Hematopoietic multipotent progenitor cell treated with erythropoietin and hydrocortisone succinate and interleukin-3 and kit ligand, for 6 days (in vitro differentiated cells): ENCODE measurements at places on chromosomes 4 and X.

GRCh38 chr4:22217480-22217879, 268.9 kb upstream of the KCNIP4 start:
- DNase-seq = no peak

GRCh38 chr4:142264961-142265360, 581.1 kb downstream of the INPP4B start:
- no peak for DNase-seq

DNA sequence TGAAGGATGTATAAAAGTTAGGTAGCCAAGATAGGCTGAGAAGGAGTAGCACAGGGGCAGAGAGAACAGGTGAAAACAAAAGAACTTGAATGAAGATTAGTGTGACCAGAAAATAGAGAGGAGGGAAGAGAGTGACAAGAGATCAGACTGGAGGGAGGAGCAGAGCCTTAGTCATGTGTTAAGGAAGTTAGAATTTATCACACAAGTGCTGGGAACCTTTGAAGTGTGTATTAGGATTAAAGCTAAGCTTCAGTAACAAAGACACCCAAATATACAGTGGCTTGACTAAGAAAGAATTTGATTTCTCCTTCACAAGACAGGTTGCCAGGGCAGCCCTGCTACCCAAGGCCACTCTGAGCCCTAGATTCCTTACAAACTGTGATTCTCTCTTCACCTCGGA, 10.7 kb upstream of the CCDC149 start:
- no peak for DNase-seq

GRCh38 chr4:18463987-18464559, 442.5 kb upstream of the LCORL start:
- no peak for DNase-seq

DNA sequence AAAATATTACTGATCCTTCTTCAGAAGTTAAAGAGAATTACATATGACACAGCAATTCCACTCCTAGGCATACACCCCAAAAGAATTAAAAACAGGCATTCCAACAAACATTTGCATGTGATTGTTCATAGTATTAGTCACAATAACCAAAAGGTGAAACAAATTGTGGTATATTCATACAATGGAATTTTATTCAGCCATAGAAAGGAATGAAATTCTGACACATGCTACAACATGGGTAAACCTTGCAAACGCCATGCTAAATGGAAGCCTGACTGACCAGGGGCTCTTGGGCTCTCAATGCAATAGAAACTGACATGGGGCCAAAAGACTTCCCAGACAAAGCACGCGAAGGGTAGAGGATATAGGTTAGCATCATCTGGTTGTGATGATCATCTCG, 62.1 kb upstream of the S100G start:
- no peak for DNase-seq

DNA sequence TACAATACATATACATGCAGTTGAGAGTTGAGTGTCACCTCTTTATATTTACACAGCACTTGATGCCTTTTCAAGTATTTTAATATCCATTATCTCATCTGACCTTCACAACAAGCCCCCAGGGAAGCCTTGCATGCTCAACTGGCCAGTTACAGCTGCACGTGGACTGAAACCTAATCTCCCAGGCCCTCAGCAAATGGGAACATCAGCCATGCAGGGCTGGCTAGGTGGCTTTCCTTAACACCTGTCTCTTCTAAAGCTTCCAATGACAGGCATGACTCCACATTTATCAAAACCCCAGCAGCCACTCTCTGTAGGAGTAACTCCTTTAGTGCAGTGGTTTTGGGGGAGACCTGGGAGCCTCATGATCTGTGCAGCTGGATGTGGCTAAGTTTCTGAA, 56.4 kb downstream of the PHKA2 start:
- DNase-seq = no peak

DNA sequence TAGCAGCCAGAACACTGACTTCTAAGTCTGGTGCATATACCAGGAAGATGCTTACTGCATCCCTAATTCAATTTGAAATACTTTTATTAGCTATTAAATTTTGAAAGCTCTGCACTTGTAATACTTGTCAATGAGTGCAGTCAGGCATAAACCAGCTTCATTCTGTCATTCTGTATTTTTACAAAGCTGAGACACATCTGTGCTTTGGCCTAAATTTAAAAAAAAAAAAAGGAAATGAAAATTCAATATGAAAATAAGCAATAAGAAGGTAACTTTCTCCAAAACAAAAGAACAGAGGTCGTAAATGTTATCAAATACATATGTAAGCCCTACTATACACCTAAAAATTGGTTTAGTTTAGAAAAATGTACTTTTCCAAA, 7.0 kb downstream of the SMIM14 start:
- DNase-seq = no peak

DNA sequence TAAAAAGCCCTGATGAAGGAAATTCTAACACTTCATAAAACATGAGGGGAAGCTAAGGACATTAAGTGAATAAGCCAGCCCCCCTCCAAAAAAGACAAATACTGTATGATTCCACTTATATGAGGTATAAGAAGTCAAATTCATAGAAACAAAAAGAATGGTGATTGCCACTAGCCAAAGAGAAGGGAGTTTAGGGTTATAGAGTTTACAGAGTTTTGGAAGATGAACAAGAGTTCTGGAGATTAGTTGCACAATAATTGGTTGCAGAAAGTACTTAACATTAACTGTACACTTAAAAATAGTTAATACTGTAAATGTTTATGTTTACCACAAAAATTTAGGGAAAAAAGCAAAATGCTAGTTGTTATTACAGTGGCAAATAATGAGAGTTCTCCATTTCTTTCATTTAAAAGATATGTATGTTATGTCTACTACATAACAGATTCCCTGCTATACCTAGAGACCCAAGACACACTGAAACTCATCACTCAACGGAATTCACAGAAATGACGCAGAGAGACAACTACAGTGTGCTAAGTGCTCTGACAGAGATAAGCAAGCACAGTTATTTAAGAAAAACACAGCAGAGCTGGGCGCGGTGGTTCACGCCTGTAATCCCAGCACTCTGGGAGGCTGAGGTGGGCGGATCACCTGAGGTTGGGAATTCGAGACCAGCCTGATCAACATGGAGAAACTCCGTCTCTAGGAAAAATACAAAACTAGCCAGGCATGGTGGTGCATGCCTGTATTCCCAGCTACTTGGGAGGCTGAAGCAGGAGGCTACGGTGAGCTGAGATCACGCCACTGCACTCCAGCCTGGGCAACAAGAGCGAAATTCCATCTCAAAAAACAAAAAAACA, 37.2 kb downstream of the EIF4E start:
- no peak for DNase-seq

DNA sequence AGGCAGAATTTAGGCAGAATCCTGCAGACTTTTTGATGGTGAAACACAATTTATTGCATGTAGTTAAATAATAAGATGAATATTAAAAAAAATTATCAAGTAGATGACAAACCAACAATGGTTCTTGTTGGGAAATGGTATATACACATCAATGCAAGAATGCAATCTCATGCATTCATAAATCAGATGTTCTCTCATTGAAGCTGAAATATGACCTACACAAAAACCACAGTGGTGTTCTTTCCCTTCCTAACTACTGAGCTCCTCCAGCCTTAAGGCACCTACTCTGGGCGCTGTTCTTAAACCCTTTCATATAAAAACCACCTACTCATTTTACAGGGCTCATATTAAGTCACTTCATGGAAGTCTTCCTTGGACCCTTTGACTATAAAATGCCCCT, 64.1 kb downstream of the ANTXR2 start:
- no peak for DNase-seq

DNA sequence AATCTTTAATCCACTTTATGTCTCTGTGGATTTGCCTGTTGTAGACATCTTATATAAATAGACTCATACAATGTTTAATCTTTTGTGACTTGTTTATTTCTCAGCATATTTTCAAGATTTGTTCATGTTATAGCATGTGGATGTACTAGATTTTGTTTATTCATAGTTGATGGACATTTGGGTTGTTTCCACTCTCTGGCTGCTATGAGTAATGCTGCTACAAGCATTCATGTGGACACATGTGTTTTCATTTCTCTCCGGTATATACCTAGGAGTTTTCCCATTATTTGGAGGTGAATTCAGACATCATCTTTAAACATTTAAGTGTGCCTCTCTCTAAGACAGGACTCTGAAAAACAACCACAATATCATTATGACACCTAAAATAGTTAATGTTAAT, 2.3 kb downstream of the IKBKG start:
- DNase-seq = no peak

DNA sequence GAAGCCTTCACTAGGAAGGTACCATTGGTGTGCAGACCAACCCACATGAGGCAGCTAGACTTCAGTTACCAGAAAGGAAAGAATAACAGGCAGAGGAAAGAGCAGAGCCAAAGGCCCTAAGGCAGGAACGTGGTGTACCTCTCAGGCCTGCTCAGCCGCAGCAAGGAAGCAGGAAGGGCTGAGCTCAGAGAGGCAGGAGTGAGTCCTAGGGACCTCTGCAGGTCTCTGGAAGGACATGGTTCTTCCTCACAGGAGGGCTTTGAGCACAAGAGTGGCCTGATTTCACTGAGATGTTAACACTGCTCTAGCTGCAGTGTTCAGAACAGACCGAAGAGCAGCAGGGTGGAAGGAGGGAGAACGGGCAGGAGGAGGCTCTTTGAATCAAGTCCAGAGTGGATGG, 124.6 kb downstream of the DCHS2 start:
- DNase-seq = no peak

GRCh38 chrX:121160987-121161386, 113.6 kb downstream of the GLUD2 start:
- no peak for DNase-seq

- DNase-seq = no peak
Observed at GRCh38 chr4:127138586-127138985, 494.2 kb upstream of the INTU start.

- DNase-seq = peak; percentile 58
Observed at GRCh38 chr4:972651-973424, 531 bp downstream of the DGKQ start.

- no peak for DNase-seq
Observed at GRCh38 chr4:83625821-83626220, 89.9 kb downstream of the GPAT3 start.

GRCh38 chr4:43763029-43763610, 685.5 kb downstream of the KCTD8 start:
- DNase-seq = no peak

- DNase-seq = peak; percentile 79
Observed at GRCh38 chr4:155442267-155443105, 65.7 kb upstream of the MAP9 start.

- DNase-seq = no peak
Observed at GRCh38 chr4:37726666-37727065, 40.5 kb upstream of the RELL1 start.

DNA sequence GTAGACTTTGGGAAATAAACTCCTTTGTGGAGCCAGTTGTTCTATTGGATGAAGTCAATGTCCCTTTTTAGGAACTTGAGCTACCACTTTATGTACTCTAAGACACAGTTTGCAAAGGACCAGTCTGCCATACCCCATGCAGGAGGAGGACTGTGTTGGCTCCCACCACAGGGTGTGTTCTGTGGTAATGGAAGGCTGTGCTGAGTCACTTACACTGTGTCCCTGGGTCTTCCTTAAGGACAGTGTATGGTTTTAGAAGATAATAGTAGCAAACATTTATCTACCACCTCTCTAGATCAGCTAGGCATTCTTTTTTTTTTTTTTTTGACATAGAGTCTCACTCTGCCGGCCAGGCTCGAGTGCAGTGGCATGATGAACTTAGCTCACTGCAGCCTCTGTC, 184.0 kb upstream of the PGRMC2 start:
- DNase-seq = peak; percentile 97

GRCh38 chr4:125104616-125105015, 210.1 kb upstream of the FAT4 start:
- DNase-seq = no peak

GRCh38 chr4:105843941-105844340, 51.3 kb upstream of the NPNT start:
- DNase-seq = no peak

- DNase-seq = no peak
Observed at GRCh38 chr4:42074294-42074693, 78.2 kb downstream of the BEND4 start.

GRCh38 chr4:138400066-138400465, 157.9 kb upstream of the SLC7A11 start:
- DNase-seq = no peak

DNA sequence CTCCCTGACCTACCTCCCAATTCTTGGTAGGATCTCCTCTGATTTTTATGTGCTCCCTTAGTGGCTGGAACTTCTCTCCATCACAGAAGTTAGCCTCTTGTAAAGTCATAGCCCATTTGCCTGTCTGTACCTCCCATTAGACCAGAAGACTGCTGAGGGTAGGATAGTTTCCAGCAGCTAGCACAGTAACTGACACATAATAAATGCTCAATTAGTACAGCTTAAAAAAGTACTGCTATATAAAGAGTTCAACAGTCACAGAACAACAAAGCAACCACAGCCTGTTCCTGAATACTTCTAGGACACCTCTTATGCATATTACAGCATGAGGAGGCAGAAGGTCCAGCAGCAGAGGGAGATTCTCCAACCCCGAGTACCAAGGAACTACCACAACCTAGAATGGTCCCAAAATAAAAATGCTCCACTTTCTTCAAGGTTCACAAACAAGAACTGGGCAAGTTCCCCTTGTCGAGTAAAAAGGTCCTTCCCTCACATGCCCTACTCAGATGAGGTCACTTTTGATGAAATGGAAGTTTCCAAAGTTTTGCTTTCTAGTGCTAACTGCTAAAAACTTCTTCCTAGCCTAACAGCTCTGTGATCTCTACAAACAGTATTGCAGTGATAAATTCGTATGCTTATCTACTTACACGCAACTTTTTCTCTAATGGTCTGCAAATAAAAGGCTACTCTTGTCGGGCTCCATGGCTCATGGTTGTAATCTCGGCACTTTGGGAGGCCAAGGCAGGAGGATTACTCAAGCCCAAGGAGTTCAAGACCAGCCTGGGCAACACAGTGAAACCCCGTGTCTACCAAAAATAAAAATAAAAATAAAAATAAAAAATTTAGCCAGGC, 12.8 kb downstream of the MECP2 start:
- DNase-seq = peak; percentile 10

- no peak for DNase-seq
Observed at GRCh38 chrX:45385757-45386156, 185.1 kb upstream of the DIPK2B start.

- no peak for DNase-seq
Observed at GRCh38 chrX:69015156-69015555, 150.1 kb downstream of the PJA1 start.

GRCh38 chr4:159545556-159545955, 442.7 kb downstream of the RAPGEF2 start:
- no peak for DNase-seq

DNA sequence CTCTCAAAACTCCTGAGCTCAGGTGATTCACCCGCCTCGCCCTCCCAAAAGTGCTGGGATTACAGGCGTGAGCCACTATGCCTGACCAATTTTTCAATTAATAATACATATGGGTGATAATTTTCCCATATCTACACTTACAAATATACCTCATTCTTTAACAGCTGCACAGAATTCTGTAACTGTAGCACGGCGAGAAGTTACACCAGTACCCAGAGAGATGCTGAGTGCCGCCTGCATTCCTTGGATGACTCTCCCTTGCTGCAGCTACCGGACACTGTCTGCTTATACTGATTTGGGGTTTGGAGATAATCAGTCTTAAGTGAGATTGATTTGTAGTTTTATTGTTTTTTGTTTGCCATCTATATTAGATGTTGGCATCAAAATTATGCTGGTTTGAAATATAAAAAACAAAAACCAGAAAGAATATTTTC, 5.8 kb downstream of the TIFA start:
- DNase-seq = no peak

GRCh38 chrX:44314259-44314734, 29.2 kb downstream of the EFHC2 start:
- peak; percentile 94 for DNase-seq
